Right ventricle myocardium superior (tissue), 1 donor: ENCODE measurements at places on chromosomes 2 and 18.

GRCh38 chr2:88129313-88129959 is 1.6 kb upstream of the FABP1 start:
- DNase-seq, result no peak

GRCh38 chr2:25982273-25982967 is at the start of gene KIF3C:
TSS of gene KIF3C (minus strand) at chr2:25982497. CDS start at chr2:25981917, 580 bp downstream.
- DNase-seq, result peak; percentile 78

- DNase-seq, result peak; percentile 91
Observed at GRCh38 chr2:109318150-109318948, 189.3 kb downstream of the SH3RF3 start.

- no peak for DNase-seq
Observed at GRCh38 chr2:209146682-209147320, 277.0 kb upstream of the MAP2 start.

GRCh38 chr2:69214898-69215297 is 172.1 kb downstream of the GFPT1 start:
- no peak for DNase-seq
